ENCODE measurements at places on chromosomes 5 and 9. TPM values are rescaled to one million over a fixed set of nuclear protein-coding genes. Genes with fewer than 3 reads are reported as not detected.

The DND1 gene
- total RNA-seq, result 3.0 TPM

The SPINK4 gene
- not detected for total RNA-seq

The HSPB3 gene
- total RNA-seq, result not detected

GRCh38 chr9:94632737-94633136, 6.6 kb downstream of the FBP1 start:
- no peak for DNase-seq

DNA sequence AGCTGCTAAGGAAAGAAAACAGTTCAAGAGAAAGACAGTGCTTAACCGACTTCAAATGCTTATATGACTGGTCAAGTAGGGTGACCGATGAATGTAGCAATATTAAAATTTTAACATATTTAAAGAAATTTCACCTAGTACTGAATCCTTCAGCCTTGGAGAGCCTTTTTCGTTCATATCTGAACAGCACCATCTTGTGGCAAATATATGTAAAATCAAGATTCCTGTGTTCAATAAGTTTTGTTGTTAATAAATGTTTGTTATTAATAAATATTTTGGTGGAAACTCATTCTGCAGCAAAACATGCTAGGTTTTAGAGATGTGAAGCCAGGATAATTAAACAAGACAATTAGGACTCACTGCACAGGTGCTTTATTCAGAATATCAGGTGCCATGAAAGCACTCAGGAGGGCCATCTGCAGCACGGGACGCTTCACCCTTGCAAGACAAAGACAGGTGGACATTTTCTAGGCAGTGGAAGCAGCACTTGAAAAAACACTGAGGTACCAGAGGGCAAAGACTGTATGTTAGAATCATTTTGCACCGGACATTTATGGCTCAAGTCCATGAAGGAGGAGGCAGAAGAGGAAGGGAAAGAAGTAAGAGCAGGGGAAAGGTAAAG, 15.6 kb downstream of the TICAM2 start:
- no peak for DNase-seq

- DNase-seq, result no peak
Measured at GRCh38 chr9:92563116-92564100, 27.6 kb upstream of the ECM2 start.

DNA sequence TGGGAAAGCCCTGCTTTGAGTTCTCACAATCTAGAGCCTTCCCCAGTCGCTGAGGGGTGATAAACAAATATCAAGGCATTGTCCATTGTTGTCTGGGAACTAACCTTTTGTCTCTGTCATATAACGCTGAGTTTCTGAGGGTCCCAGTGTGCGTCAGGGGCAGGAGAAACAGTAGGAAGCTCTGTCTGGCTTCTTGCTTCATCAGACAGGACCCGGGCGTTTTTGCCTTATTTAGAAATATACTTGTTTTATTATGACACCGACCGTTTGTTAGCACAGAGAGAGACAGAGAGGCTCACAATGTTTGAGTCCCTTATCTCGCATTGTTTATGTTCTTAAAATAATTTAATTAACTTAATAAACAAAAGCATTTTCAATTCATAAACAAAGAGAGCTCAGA, 204.9 kb upstream of the GAS1 start:
- DNase-seq, result no peak

GRCh38 chr5:67536866-67537265, 340.3 kb upstream of the CD180 start:
- no peak for DNase-seq

DNA sequence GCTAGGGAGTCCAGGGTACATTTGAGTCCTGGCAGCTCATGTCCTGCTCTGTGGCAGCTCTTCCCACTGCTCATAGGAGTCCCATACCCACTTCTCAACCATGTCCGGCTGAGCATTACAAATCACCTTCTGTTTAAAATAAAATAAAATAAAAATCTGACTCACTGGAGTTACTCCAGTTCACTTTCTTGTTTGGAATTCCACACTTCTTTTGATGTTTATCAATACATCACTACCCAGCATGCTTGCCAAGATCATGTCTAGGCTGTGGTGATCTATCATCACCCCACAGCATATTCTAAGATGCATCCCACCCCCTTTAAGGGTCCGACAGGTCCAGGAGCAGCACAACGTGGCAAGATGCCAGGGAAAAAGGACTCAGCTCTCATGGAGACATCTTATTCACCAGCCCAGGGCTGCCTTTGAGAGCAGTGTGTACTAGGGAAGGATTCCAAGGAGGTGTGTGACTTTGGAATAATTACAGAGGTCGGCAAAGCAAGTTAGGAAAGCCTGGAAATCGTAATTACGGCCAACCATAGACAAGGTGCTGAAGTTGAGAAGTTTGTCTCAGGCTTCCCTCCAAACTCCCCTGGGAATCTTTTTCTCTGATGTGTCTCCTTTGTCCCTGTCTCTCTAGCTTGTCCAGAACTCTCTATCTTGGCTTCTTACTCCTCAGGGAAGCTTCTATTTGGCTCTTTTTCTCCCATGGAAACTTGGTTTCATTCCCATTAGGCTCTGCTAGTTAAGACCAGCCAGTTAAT, 111.4 kb upstream of the SLC1A3 start:
- DNase-seq, result no peak

- DNase-seq, result peak; percentile 39
Measured at GRCh38 chr9:93949073-93949693, 6.0 kb downstream of the BARX1 start.

DNA sequence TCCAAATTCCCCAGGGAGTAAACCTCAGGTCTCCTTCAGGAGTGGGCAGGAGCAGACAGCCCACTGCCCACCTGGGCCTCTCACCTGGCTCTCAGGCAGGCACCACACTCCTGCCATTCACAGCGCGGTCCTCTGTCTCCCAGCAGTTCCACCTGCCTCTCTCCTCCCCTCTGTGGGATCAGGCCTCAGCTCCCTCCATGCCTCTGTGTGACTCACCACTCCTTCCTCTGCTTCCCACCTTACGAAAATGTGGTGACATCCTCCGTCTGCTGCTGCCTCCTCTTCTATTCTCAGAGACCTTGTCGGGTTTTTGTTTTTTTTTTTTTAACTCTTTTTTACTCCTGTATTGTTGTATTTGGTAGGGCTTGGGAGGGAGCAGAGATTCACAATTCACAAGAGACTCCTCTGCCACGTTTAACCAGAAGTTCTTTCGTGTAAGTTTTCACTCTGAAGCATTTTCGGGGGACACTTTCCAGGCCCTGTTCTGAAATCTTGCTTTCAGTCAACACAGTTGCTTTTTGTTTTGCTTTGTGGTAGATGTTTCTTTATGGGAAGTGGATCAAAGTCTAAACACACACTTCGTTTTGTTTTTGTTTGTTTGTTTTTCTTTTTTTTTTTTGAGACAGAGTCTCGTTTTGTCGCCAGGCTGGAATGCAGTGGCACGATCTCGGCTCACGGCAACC, 21.1 kb upstream of the CDKN2AIPNL start:
- no peak for DNase-seq

- DNase-seq, result peak; percentile 64
Measured at GRCh38 chr5:14143841-14144585, 871 bp downstream of the TRIO start.

- DNase-seq, result no peak
Measured at GRCh38 chr5:6003040-6003825, 375.1 kb downstream of the MED10 start.

- no peak for DNase-seq
Measured at GRCh38 chr5:149389552-149390495, 10.7 kb upstream of the IL17B start.

DNA sequence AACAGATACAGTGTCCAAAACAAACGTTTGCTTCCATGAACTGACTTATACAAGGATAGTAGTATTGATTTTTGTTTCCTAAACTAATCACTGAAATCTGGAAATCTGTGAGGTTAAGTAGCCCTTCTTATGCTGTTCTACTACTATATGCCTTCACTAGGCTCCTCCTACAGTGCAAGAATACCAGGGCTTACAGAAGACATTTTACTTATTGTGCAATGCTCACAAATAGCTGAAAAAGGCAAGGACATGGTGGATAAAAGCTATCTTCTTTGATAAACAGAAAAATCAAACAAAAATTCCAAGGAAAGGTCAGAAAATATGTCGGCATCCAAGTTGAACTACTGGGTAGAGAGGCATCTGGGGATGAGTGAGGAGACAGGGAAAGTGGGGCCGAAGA, 61.9 kb downstream of the OXCT1 start:
- no peak for DNase-seq

- DNase-seq, result no peak
Measured at GRCh38 chr9:97526895-97527575, 25.6 kb downstream of the TMOD1 start.

- no peak for DNase-seq
Measured at GRCh38 chr5:149382517-149383220, 3.6 kb upstream of the IL17B start.

DNA sequence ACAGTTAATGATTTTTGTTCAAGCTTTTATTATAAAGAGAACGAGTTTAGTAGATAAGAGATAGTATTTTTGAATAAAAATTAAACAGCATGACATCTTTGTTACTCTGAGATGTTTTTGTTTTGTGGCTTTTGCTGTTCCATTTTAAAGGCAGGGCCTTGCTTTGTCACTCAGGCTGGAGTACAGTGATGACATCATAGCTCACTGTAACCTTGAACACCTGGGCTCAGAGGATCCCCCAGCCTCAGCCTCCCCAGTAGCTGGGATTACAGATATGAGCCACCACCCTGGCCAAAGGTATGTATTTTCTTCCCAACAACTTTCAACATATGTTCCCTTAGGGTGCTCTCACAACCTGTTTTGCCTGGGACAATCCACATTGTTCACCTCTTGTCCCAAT, 730.9 kb upstream of the RGMB start:
- DNase-seq, result no peak

DNA sequence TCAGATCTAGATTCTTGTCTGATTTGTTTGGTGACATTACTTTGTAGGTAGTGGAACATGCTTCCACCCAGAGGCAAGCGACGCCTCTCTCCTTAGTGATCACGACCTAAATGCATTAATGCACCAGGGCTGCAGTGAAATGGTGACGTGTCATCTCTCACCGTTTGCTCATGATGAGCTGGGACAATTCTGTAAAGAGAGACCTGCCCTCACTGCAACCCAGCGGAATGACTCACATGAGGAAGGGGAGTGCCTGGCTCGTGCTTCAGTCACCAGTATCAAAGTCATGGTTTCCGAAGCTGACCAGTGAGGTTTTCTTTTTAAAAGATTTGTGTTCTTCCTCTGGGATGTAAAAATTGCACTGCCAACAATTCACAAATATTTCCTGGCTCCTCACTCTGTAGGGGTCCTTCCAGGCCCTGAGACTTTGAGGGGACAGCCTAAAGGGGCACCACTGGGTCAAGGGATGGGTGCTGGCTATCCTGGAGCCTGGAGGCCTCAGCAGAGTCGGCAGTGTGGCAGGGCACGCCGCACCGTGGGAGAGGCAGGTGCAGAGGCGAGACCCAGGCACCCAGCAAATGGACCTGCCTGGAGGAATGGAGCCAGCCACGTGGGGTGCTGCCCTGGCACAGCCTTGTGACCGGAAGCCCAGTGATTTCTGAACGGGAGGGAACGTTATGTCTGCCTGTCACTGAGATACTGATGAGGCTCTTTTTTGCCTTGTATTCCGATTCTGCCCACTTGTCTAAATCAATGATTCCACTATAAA, 17.3 kb downstream of the QSOX2 start:
- peak; percentile 59 for DNase-seq

DNA sequence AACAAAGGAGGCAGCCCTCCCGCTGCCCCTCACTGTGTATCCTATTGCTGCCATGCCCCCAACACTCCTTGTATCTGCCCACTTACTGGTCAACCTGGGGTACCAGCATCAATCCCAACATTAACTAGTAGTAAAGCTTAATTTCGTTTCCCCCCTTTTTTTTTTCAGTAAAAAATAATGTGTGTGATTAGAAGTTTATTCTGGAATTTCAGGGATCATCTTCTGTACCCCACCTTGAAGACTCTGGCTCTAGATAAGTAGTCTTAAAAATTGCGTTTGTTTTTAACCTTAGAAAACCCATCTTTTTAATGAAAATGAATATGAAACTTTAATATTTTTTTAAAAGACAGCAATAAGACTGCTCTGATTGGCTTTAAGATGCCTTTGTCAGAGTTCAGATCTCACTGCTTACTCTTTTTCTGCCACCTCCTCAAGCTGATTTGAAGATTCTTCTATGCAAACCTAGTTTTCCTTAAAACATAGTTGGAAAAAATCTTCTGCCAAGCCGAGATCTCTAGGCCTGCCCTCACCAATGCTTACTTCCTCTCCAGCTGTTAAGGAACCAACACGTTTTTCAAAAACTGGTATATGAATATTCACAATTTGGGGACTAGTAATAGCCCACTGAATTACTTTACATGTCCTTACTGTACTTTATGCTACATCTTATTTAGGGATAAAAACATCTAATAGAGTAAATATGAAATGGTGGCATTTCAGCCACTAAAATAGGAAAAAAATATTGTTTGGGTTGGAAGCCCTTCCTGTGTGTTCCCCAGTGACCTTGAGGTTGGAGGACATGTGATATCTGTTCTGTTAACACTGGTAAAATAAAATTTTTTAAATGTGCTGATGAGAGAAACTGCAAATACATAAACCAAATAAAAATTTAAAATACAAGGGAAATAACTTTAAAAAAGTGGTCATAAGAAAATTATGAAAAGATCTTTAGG, 4.0 kb upstream of the RHOBTB3 start:
- no peak for DNase-seq

- DNase-seq, result no peak
Measured at GRCh38 chr9:92607088-92607487, 62.8 kb downstream of the IPPK start.

DNA sequence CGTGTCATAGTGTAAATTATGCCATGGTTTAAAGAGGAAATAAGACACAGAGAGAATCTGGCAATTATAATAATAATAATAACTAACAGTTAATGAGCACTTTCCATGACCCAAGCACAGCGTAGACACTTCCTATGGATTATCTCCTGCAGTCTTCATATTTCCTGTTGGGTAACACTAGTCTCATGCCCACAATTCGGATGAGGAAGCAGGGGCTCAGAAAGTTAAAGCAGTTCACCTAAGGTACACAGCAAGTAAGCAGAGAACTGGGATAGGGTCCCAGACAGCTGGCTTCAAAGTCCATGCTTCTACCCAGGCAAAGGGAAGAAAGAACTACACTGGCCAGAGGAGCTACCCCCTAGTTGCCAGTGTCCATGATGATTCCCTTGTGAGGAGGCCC, 27.9 kb upstream of the TGFBI start:
- no peak for DNase-seq

All from activated CD4-positive, alpha-beta T cell treated with anti-CD3 and anti-CD28 coated beads for 36 hours (primary cell).